ENCODE measurements at places on chromosomes 11 and 22.
A peak's percentile ranks its signal among the peaks of the same experiment; 100 is the strongest.

DNA sequence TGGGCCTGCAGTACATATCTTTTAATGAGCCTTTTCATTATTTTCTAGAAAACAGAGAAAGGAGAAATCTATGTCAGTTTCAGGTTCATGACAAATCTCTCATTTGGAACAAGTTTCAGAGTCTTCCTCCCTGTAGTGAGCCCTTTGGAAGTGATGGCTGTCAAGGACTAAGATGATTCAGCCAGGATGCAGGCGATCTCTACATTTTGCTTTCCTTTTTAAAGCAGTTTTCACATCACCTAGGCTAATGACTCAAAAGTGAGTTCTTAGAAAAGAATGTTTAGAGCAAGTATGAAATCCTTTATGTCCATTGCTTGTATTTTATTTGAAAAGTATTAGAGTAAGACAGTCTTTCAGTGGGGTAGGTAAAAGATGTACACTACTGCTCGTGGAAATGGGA is 130.1 kb downstream of the TRPC6 start:
- DNase-seq: no peak

DNA sequence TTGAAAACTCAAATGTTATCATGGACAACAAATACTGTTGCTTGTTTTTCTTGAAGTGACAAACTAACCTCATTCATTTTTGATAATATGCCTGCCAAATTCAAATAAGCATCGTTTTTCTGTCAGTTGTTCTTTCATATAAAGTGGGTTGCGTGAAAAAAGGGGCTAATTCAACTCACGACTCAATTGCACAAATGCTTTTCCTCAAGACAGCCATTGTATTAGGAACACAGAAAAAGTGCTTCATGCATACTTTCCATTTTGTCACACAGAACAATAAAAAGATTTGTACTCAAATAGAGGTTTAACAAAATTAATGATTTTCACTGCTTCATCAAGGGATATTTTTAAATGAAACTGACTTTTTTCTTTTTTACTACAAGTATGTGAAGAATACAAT is 94.6 kb upstream of the ALKBH3 start:
- no peak for DNase-seq

DNA sequence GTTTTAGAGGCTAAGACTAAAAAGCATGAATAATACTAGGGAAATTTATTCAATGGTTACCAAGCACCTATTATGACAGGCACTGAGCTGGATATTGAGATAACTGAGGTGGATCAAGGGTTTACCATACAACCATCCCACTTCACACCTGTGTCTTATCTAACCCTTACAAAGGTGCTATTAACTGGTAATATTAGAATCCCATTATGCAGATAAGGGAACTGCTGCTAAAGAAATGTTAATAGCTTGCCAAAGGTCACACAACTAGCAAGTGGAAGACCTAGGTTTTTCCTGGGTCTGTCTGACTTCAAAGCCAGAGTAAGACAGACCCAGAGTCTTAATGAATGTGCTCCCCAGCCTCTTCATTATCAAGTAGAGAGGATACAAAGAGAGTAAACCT is 21.1 kb upstream of the VSTM5 start:
- DNase-seq: no peak

GRCh38 chr11:20158597-20159257 is 1.5 kb downstream of the DBX1 start:
- peak; percentile 21 for DNase-seq

- DNase-seq: no peak
These were observed 34.3 kb upstream of the CECR2 start for GRCh38 chr22:17334983-17335382.

GRCh38 chr11:64100360-64100759 is 64.6 kb downstream of the FLRT1 start:
- no peak for DNase-seq

DNA sequence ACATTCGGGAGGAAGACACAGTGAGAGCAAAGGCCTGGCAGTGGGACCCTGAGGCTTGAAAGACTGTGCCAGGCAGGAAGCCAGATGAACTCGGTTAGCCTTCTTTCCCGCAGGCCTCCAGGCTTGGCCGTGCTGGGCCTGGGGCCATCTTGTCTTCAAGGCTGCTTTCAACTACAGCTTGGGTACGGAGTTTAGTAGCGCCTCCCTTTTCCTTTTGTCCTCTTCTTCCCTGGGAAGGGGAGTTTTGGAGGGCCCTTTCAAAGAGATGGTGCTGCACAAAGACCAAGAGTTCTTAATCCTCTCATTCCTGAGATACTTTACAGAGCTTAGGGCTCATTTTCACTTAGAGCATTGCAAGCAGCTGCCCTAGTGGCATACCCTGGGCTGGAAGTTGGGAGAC is 87.5 kb downstream of the TP53I11 start:
- DNase-seq: no peak

DNA sequence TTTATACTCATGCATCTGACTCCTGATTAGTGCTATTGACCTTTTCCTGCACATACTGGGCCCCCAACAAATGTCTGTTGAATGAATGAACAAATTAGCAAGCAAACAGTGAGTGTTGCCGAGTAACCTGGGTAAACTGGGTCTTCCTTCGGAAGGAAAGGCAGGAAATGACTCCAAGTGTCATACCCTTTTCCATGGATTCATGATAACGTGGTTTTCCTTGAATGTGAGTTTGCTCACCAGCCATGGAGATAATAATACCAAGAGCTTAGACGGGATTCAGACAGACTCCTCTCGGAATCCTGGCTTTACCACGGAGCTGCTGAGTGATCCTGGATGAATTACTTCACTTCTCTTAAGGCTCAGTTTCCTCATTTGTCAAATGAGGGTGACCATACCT is 16.7 kb downstream of the TECTA start:
- no peak for DNase-seq

- no peak for DNase-seq
These were observed 19.1 kb downstream of the RFPL2 start for GRCh38 chr22:32185821-32186220.

GRCh38 chr11:97201743-97202612 is 812.2 kb downstream of the JRKL start:
- no peak for DNase-seq

- DNase-seq: peak; percentile 67
These were observed 293.7 kb downstream of the DDX10 start for GRCh38 chr11:108958368-108959104.

DNA sequence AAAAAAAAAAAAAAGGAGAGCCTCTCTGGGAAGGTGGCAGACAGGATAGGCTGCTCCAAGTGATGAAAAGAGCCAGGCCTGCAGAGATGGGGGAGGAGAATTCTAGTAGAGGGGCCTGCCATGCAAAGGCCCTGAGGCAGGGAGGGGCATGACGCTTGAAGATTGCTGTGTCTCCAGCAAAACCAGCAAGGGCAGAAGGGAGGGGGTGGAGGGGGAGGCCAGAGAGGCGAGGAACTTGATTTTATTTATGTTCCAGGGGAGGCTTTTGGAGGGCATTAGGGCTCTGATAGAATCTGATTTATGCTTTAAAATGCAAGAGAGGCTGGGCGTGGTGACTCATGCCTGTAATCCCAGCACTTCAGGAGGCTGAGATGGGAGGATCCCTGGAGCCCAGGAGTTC is 16.7 kb upstream of the PACSIN2 start:
- no peak for DNase-seq

DNA sequence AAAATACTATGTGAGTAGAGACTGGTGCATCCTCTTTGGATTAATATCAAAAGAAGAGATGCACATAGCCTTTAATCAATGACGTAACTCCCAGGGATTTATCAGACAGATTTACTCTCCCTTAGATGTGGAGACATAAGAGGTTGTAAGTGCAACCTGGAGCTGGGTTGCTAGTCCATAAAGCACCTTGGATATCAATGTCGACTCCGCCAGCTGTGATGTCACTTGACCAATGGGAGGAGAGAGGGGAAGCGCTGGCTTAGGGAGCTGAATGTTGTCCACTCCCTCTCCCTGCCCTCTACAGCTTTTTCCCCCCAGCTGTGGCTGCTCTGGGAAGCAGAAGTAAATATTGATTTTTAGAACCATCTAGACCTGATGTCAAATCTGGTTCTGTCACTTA is 28.9 kb upstream of the TMEM86A start:
- no peak for DNase-seq

GRCh38 chr22:44578110-44578457 is 80.1 kb upstream of the RTL6 start:
- no peak for DNase-seq

DNA sequence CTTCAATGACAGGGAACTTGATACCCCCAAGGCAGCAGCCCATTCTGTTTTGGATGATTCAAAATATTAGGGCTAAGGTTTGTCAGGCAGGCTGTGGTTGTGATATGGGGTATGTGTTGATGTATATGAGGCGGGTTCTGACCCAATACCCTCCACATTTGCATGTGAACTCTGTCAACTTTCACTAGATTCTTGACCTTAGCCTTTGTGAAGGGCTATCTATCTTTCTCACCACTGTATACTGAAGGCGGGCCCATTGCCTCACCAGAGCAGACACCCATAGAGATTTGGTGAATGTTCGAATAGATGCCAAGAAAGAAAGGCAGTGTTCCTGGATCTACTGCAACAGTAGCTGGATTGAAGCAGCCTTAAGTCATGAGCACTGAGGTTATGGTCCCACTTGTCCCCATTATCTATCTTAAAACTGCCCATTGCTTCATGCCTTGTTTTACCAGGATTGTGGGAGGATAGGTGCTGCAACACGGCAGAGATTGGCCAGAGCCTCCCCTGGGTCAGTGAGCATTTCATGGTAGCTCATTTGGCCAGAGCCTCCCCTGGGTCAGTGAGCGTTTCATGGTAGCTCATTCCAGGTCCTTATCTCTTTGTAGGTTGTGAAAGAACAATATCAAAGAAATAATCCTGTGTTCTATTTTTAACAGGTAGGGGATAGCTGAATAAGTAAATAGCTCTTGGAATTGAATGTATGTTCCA is 399.6 kb downstream of the TMEM135 start:
- DNase-seq: no peak

DNA sequence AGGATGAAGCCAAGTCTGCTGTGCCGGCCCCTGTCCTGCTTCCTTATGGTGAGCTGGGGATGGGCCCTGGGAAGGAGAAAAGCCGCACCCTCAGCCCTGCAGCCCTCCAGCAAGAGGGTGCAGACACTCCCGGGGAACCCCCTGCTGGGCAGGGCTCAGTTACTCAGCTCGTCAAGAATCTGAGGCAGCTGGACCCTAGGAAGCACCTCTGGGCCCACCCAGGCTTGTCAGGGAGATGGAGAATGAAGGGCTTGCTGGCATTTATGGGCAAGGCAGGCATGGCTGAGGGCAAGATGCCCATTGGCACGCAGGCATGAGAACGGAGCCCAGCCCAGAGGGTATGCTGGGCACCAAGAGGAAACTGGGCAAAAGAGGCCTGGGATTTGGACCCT is 12.9 kb downstream of the RELT start:
- no peak for DNase-seq

GRCh38 chr11:63931045-63931444 is 7.8 kb upstream of the NAA40 start:
- DNase-seq: no peak

DNA sequence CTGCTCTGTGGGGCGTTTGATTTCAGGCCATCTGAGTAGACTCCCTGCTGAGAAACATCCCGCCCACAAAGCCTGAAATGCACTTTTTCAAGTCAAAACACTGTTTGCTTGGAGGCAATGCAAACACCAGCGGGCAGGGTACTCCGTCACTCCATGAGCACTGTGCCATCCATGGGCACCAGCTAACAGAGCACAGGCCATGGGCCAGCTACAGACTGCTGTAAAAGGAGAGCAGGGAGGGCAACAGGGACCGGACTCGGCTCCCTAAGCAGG is 16.6 kb upstream of the EFCAB6 start:
- no peak for DNase-seq
